ENCODE measurements at places on chromosomes 16 and 17.

DNA sequence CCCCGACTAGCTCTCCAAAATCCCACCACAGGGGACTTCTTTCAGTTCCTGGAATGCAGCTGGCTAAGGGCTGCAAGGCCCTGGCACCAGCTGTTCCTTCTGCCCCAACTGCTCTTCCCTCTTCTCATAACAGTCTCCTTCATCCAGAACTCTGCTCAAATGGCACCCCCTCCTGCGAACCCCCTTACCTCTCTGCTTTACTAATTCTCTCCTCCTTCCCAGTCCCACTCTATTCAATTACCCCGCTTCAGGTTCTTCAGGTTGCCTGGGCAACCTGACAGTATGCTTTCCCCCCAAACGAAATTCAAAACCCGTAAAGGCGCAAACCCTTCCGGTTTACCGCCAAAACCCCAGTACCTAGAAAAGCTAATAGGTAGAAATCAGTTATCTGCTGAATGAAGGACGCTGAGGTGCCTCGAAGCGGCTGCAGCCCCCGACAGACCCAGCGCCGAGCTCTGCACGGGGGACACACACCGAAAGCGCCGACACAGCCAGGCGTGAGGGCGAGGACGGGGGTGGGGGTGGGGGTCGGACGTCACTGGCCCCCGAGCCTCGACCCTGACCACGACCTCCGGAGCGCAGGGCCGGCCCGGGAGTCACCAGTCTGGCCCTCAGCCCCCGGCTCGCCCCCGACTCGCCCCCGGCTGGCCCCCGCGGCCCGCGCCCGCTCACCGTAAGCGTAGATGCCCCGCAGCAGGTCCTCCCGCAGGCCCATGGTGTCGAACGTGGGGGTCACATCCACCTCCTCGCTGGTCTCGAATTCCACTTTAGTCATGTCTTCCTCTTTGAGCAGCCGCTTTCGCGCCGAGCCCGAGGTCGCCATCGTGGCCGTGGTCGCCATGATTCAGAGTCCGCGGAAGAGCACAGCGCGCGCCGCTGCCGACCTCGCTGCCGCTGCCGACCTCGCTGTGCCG, 550 bp downstream of the EIF4A3 start:
- DNase-seq, result no peak

GRCh38 chr16:87057211-87057881, 259.8 kb downstream of the C16orf95 start:
- no peak for DNase-seq

DNA sequence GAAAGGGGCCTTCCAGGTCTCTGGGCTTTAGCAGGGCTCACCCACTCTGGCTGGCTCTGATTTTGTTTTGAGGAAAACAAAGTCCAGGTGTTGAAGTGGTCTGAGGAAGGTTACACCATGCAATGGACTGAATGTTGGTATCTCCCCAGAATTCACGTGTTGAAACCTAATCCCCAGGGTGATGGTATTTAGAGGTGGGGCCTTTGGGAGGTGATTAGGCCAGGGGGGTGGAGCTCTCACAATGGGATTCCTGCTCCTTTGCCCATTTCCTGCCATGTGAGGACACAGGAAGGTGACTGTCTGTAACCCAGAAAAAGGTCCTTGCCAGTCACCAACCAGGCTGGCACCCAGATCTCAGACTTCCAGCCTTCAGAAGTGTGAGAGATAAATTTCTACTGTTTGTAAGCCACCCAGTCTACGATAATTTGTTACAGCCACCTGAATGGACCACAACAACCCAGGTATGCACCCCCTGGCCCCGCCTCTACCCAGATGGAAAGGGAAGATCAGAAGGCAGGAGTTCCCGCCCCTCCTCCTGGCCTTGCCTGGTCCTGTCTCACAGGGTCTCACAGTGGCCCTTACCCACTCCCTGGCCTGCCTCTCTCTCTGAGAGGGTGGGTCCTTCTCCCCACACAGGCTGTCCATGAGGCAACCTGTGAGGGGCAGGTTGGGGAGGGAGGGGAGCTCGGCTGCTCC, 32.0 kb downstream of the LRRC75A start:
- no peak for DNase-seq

GRCh38 chr17:67386965-67387551, 10.0 kb downstream of the PITPNC1 start:
- DNase-seq, result no peak

DNA sequence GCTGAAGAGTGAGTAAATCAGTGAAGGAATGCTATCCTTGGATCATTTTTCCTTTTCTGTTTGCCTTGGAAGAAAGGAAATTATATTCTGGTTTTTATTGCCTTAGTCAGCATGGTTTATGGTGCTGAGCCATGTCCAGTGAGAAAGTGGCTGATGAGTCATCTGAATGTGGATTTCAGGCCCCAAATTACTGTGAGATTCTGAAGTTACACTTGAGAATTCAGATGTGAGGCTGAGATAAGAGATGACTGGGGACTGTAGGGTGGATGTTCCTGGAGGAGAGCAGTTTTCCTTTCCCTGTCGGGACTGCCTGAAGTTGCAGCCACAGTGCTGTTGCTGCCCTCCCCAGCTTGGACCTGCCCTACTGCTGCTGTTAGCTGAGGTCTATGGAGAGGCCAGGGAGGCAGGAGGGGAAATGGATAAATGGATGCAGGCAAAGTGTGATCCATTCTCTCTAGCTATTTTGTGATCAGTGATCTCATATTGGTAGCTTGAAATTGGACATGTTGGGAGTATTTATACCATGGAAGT, 4.2 kb upstream of the MAP3K14 start:
- no peak for DNase-seq

DNA sequence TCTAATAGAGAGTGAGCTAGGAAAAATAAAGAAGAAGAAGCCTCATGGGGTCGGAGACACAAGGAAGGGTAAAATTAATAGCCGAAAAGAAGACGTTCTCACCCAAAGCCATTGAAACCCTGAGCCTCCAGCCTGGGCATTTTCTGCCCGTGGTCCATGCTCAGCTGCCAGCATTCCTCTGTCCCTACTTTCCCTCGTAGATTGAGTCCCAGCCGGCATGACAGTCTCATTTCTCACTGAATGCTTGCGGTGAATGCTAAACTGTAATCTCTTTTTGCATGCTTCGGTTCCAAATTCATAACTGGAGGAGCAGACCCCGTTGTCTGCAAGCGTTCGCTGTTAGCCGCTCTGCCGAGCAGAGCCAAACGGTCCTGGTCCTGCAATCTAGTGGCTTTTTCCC, 54.0 kb upstream of the COX10 start:
- no peak for DNase-seq

DNA sequence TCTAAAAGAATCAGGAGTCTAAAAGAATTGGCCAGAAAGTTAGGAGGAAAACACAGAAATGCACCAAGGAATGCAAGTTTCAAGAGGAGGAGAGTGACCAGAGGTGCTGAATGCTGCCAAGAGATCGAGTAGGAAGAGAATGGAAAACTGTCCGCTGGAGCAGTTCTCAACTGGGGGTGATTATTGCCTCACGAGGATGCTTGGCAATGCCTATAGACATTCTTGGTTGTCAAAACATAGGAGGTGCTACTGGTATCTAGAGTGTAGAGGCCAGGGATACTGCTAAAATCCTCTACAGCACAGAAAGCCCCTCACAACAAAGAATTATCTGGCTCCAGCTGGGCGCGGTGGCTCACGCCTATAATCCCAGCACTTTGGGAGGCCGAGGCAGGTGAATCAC, 82.1 kb upstream of the NOL11 start:
- DNase-seq, result no peak

- DNase-seq, result peak; percentile 40
These were observed 21.4 kb downstream of the QPRT start for GRCh38 chr16:29700253-29700987.

DNA sequence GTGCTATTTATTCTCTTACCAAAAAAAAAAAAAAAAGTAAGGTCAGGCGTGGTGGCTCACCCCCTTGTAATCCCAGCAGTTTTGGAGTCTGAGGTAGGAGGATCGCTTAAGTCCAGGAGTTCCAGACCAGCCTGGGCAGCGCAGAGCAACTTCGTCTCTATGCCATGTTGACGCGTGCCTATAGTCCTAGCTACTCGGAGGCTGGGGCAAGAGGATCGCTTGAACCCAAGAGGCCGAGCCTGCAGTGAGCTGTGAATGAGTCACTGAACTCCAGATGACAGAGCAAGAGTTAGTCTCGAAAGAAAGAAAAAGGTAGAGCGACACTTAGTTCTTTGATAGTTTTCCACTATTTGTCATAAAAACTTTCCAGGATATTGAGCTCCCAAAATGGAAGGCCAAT, 1.4 kb upstream of the TENT4B start:
- DNase-seq, result no peak

DNA sequence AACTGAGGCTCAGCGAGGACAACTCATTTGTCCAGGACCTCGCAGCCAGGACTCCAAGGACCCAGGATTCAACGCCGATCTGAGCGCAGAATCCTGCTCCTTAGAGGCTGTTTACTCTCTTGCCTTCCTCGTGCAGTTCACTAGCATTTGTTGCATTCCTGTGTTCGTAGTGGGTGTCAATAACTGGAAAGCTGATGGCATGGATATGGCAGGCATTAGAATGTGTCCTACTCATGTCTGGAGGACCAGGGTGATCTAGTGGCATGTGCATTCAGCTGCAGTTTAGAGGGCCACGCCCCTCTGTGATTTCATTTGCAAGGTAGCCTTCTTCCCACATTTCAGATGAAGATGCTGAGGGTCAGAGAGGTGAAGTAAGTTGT, 510 bp downstream of the CRISPLD2 start:
- no peak for DNase-seq

DNA sequence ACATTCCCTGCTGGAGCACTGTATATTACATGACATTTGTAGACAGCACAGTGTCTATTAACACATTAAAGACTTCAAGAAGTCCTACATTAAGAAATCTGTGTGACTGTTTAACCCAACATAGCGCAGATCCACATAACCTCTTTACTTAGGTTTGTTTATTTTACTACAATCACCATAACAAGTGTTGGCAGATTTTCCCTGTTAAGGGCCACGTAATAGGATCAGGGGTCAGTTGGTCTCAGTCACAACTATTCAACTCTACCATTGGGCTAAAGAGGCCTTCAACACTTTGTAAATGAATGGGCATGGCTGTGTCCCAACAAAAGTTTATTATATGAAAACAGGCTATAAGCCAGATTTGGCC, 51.3 kb upstream of the ADORA2B start:
- no peak for DNase-seq

GRCh38 chr16:1045993-1046911, 26.3 kb upstream of the SSTR5 start:
- no peak for DNase-seq

DNA sequence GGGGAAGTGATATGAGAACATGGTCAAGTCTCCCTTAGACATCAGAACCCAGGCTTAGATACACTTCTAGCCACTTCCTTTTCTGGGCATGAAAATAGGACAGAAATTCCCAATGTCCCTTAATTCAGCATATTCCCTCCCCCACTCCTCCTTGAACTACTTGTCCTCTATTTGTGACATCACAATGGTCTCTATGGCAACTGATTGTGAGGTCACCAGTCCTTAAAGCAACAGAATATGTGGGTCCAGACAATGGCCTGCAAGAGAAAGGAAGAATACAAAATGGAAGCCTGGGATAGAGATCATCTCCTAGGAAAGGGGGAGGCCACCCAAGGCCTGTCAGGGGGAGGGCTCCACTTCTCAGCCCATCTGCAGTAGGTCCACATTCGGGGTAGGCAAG, 6.7 kb upstream of the SEZ6 start:
- no peak for DNase-seq

DNA sequence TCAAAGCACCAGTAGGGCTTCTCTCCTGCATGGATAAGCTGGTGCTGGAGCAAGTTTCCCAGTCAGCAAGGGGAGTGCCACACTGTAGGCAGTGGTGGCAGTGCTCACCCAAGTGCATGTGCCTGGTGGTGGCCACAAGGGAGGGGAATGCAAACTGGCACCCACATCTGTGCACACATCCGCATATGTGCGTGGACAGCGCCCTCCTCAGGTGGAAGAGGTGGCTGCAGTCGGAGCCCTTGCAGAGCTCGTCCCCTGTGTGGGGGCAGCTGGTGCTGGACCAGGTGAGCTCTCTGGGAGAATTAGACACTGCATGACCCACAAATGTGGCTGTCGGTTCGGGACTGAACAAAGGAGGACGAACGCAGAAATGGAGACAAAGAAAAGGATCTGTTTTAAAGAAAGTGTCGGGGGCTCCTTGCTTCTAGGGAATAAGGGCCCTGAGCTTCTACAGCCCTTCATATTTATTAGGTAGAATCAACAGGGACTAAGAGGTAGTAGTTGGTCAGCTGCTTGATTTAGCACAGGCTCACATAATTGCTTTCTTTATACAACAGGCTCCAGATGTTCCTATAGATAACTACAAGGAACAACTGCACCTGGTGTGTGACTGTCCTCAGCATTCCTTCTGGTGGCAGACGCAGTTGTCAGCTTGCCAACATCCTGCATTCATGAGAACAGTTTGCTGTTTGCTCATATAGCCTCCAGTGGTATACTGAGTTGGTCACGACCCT, 5.3 kb upstream of the ZNF689 start:
- peak; percentile 66 for DNase-seq

- DNase-seq, result no peak
These were observed 109.5 kb downstream of the CDH11 start for GRCh38 chr16:65012357-65012756.

DNA sequence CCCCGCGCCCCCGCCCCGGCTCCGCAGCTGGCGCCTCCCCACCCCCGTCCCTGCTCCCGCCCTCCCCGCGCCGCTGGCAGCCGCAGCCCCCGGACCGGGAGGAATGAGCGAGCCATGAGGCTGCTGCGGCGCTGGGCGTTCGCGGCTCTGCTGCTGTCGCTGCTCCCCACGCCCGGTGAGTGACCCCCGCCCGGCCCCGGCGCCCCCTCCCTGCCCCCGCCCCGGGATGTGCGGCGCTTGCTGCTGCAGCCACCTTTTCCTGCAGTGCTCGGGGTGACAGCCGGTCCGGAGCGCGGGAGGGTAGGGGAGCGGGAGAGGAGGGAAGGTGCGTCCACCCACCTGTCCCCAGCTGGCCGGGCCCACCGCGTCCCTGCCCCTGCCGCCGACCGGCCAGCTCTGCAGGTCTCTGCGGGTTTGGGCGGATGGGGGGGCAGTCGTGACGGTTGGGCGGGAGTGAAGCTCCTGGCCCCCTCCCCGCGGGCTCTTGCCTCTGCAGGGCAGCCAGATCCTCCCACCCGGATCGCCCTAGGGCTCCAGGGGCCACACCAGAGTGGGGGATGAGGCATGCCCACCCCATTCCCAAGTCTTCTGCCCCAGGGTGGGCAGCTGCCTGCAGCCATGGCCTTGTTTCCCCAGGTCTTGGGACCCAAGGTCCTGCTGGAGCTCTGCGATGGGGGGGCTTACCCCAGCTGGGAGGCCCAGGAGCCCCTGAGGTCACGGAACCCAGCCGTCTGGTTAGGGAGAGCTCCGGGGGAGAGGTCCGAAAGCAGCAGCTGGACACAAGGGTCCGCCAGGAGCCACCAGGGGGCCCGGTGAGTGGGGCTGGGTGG, 513 bp downstream of the ADAM11 start:
- no peak for DNase-seq

DNA sequence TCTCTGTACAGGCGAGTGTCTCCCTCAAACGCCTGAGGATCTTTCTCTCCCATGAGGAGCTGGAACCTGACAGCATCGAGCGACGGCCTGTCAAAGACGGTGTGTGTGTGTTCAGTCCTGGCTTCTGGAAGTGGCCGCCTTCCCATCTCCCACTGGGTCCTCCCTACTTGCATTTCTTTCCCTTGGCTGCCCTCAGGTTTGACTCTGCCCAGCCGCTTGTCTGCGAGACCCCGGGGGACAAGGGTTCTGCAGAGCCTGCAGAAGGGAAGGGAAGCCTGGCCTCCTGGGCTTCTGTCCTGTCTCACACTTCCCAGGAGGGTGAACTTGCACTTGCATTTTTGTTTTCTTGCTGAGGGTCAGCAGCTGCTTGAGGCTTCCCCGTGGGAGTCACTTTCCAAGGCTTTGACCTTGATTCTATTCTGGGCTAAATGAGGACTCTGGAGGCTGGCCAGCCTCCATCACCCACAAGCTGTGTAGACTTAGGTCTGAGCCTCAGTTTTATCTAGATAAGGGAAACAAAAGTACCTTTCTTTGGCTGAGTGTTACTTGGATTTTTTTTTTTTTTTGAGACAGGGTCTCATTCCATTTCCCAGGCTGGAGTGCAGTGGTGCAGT, 122.3 kb downstream of the ABCC1 start:
- DNase-seq, result no peak

All from DMS79 (cell line).